ENCODE measurements at places on chromosomes 12 and 14. TPM values are rescaled to one million over a fixed set of nuclear protein-coding genes. Genes with fewer than 3 reads are reported as not detected.

DNA sequence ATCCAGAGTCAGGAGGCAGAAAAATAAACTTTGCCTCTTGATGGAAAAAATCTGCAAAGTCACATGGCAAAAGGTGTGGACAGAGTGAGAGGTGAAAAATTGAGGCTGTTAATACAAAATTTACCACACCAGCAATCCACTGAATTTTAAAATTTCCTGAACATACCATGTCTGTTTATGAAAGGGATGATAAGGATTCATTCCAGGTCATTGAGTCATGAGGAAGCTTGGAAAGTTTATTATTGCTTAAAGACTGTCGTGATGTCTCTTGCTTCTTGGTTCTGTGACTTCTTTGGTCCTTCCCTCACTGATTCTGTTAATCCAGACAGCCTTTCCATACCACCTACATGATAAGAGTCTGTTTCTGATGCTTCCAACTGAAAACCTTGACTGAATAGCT, 73.2 kb downstream of the TTC6 start:
- H3K27ac ChIP-seq, result no peak overlapping the region
- no peak overlapping the region for H3K4me3 ChIP-seq
- no peaks in the 10 kb centered on the region for H3K36me3 ChIP-seq
- DNase-seq, result no peak
- no peaks in the 10 kb centered on the region for H3K4me1 ChIP-seq
- H3K27me3 ChIP-seq, result no peaks in the 10 kb centered on the region

- DNase-seq, result no peak
- H3K4me1 ChIP-seq, result no peaks in the 10 kb centered on the region
- H3K27me3 ChIP-seq, result no peaks in the 10 kb centered on the region
- H3K36me3 ChIP-seq, result no peaks in the 10 kb centered on the region
These were observed 36.6 kb upstream of the GZMB start for GRCh38 chr14:24670594-24670993.

DNA sequence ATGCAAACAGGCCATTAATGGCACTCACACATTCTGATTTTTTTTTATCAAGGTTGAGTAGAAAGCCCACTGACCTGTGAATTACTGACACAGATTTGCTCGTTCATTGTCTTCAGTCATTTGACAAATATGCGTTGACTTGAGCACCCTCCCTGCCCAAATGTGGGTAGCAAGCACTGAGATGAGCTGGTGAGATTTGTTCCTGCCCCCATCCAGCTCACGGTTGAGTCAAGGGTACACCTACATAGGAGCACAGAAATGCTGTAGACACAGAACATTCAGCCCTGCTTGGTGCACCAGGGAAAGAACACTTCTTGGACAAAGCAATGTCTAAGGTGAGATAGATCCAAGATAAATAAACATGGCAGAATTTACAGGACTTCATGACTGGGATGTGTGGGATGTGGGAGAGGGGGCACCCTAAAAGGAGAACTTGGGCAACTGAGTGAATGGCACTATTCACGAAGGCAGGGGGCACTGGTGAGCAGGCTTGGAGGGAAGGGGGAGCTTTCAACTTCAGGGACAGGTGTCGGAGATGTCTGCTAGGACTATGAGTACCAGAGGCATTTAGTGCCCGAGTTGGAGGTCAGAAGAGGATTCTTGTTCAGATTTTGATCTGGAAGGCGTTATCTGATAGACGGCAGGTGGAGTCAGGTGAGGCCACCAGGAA, 213.4 kb downstream of the VRK1 start:
- no peak for DNase-seq
- no peaks in the 10 kb centered on the region for H3K27me3 ChIP-seq
- H3K36me3 ChIP-seq, result no peaks in the 10 kb centered on the region

DNA sequence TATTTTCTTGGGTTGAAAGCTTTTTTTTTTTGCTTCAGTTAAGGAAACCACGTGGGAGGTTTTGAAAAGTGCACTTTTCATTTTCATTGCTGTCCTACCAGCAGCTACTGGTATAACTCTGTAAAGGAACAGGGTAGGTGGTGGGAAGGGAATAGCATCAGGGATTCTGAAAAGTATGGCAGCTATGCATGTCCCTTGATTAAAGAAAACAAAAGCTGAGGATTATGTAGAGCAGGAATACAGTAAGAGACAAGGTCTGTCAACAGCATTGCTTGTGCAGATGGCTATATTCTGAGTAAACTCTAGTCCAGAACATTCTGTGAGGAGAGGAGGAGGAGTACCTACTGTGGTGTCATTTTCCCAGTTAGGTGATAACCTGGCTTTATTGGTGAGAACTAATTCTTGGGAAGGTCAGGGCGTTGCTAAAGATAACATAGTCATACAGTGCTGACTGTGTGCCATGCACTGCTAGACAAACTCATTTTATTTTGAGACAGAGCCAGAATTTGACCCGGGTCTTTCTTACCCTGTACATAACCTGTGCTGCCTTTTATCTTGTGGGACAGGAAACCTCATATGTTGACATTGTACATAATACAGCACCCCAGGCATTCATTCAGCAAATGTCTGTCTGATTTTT, 80.3 kb upstream of the TRAF3 start:
- H3K4me1 ChIP-seq, result peaks cover 30% of the 10 kb centered on the region
- no peak for DNase-seq
- no peak overlapping the region for H3K4me3 ChIP-seq
- peaks cover 6% of the 10 kb centered on the region for H3K36me3 ChIP-seq
- H3K27ac ChIP-seq, result peak overlapping the region; percentile 48

GRCh38 chr14:85686908-85687307, 157.0 kb downstream of the FLRT2 start:
- no peak overlapping the region for H3K27ac ChIP-seq
- H3K4me1 ChIP-seq, result no peaks in the 10 kb centered on the region
- H3K4me3 ChIP-seq, result no peak overlapping the region
- no peaks in the 10 kb centered on the region for H3K36me3 ChIP-seq

DNA sequence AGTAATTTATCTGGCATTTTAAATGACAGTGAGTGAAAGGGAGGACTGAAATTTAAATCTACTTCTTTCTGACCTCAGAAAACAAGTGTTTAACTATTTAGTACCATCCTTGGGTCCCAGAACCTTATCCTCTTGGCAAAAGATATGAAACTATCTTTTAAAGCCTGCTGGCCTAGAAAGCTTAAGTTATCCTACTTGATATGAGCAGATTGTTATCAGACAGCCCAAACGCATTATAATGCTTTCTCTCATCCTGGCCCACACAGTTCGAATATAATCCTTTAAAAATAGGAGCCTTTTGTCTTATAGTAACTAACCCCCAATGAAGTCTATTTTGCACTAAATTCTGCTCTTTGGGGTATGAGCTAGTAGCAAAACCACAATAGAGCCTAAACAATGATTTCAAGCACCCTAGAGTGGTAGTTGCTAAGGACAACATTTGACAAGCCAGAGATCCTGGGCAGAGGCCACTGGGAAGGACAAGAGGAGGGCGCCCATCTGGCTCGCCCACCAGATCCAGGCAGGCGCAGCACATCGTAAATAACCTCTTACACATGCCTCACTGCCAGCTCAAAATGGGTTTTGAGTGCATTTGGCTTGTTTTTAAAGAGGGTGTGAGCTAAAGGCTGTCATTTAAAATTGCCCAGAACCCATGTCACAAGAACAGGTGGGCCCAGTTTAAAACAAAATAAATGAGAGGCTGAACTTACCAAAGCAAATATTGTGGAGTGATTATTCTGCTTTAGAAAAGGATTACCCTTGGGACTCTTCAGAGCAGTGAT, 37.7 kb upstream of the CRY1 start:
- no peaks in the 10 kb centered on the region for H3K36me3 ChIP-seq
- no peak overlapping the region for H3K27ac ChIP-seq
- DNase-seq, result no peak

GRCh38 chr14:85464135-85464895, 65.6 kb upstream of the FLRT2 start:
- no peak overlapping the region for H3K27ac ChIP-seq
- H3K36me3 ChIP-seq, result no peaks in the 10 kb centered on the region
- no peaks in the 10 kb centered on the region for H3K4me1 ChIP-seq
- no peak overlapping the region for H3K4me3 ChIP-seq
- no peaks in the 10 kb centered on the region for H3K27me3 ChIP-seq

DNA sequence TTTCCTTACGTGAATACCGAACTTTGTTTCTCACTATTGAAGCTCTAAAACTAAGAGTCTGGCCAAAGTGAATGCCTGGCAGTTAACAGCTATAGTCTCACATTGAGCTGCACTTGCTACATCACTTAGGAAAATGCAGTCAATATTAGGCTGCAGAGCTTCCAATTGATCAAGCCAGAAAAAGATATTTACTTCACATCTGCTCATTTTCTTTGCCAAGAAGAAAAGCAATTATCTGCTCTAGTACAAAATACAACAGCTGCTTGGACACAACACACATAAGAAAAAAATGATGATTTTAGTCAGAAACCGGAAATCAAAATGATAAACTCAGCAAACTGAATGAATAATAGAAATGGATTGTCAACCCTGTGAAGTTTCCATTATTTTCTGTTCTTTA, 45.4 kb downstream of the TMTC1 start:
- no peaks in the 10 kb centered on the region for H3K27me3 ChIP-seq
- no peak for DNase-seq
- no peaks in the 10 kb centered on the region for H3K4me1 ChIP-seq

DNA sequence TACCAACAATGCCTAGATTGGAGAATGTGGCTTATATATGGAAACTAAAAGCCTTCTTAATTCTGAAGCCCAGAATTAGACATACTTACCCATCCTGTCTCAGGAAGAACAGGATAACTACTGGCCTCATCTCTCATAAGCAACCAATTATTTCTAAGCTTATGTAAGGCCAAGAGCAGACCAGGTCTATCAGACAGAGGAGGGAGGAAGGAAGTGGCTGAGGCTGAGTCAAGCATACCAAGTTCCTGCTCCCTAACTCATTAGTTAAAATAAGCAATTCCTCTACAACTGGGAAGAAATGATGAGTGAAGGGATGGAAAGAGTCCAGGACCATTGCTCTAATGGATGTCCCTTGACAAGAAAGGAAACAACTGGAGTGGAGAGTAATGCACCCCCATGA, 27.0 kb upstream of the INSM2 start:
- no peak for DNase-seq
- H3K27ac ChIP-seq, result no peak overlapping the region
- no peaks in the 10 kb centered on the region for H3K4me1 ChIP-seq
- H3K4me3 ChIP-seq, result no peak overlapping the region
- H3K27me3 ChIP-seq, result no peaks in the 10 kb centered on the region

DNA sequence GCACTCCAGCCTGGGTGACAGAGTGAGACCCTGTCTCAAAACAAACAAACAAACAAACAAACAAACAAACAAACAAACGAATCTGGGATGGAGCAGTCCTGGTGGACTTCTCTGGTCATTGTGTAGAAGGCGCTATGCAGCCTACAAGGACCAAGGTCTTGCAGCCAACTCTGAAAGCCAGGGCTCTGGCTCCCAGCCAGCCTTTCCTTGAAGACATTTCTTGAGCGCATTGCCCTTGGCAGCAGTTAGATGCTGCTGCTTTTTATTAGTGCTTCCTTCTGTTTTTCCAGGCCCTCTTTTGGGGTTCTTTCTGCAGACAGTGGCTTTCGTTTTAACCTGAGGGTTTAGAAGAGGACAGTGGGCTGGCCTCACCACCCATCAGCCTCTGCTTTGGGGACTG, 20.2 kb downstream of the CCDC177 start:
- no peaks in the 10 kb centered on the region for H3K27me3 ChIP-seq
- no peak overlapping the region for H3K27ac ChIP-seq
- no peak for DNase-seq
- H3K4me3 ChIP-seq, result no peak overlapping the region

- peaks cover 3% of the 10 kb centered on the region for H3K4me1 ChIP-seq
- DNase-seq, result no peak
- no peak overlapping the region for H3K27ac ChIP-seq
- no peak overlapping the region for H3K4me3 ChIP-seq
- no peaks in the 10 kb centered on the region for H3K36me3 ChIP-seq
- no peaks in the 10 kb centered on the region for H3K27me3 ChIP-seq
These were observed 14.0 kb upstream of the SELPLG start for GRCh38 chr12:108647585-108648287.

Gene C12orf42
- total RNA-seq, result not detected

Gene TRPV4
- not detected for total RNA-seq
